ENCODE measurements at places on chromosomes 12 and 14.
A peak's percentile ranks its signal among the peaks of the same experiment; 100 is the strongest.

- no peak for DNase-seq
Observed at GRCh38 chr12:103956509-103957027, 9.1 kb upstream of the TDG start.

DNA sequence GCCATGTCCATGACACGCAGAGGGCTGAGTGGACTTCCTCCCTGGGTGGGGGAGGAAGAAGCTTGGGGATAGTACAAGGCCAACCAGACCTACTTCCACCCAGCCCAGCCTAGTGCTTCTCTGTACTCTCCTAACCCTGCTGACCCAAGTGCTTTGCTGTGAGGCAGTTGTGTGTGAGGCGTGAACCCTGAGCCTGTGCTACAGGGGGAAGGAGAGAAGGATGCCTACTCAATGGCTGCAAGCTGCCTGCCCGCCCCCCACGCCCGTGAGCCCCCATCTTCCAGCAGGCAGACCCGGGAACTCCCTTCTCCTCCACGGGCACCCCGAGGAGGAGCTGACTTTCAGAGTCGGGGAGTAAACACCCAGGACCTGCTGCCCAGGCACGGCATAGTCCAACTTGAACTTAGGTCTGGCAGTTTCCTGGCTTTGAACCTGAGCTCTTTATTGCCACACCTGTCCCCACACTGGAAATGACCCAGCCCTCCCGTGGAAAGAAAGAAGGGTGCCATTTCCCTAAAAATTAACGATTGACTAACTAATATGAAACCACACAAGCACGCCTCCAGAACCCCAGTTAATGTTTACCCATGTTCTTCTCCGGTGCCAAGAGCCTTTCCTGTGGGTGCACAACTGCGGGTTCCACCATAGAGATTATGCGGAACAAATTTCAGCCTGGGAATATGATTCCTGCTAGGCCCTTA lies 10.8 kb downstream of the ALDH2 start:
- DNase-seq, result no peak

GRCh38 chr12:53166837-53167236 lies 13.7 kb upstream of the ZNF740 start:
- DNase-seq, result no peak

DNA sequence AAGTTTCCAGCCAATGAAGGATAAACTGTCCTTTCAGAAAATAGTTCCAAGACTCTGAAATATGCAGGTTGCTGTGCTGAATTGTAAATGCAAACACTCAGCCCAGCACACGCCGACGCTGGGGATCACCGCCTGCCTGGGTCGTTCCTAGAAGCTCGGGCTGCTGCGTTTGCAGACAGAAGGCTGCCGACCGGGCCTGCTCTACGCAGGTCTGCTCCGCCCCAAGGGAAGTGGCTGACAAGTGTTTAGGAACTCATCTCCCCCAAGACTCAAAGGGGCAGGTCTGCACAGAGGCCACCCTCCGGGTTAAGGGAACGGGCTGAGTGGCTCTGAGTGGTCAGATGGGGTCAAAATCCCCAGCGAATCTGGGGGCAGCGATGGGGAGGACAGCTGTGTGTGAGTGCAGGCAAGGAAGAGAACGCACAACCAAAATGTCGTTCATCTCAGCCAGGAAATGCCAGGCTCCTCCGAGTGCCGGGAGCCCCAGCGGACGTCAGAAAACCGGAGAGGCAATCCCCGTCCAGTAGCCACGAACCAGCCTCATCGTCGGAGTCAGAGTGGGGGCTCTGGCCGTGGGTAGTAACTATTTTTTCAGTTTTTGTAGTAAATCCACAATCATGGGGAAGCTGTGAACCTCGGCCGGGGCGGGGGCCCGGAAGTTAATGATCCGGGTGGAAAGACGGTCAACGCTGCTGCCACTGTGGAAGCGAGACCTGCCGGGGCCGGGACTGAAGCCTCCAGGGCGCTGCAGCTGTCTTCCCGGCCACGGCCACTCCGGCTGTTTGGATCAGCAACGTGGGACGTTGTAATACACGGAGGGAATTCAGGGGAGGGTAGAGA lies 6.0 kb downstream of the GALNT9 start:
- DNase-seq, result no peak

- DNase-seq, result no peak
Observed at GRCh38 chr14:95398630-95399547, 79.2 kb upstream of the CLMN start.

- no peak for DNase-seq
Observed at GRCh38 chr12:119744900-119745606, 77.1 kb downstream of the PRKAB1 start.

DNA sequence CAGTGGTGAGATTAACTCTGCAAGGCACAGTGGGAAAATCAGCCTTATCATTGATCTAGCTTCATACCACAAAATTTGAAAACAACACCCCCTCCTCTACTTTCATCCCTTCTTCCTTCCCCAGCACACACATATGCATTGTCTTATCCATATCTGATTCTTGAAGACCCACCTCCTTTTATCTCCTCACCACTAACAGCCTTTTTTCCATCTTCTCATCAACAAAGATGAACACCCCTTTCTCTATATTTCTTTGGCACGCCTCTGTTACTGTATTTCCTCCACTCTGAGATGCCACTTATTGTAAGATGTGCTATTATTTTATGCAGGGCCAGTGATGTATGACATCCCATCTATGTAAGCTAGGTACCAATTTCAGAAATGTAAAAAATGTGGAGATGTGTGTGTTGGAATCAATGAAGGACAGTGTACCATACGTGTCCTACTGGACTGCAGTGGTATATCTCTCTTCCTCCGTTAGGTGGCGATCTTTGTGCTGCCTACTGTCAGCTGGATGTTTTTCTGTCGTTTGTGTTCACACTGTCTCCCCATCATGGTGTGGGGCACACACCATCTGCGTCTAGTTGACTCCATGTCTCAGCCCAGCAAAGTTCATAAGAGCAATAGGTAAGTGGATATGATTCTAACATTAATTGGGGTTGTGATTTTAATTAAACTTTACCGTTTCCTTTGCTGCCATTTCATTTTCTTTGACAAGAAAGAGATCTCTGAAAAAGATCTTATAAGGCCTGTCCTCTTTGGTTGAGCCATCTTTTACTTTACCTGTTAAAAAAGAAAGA lies 24.0 kb downstream of the CCDC38 start:
- peak; percentile 65 for DNase-seq

DNA sequence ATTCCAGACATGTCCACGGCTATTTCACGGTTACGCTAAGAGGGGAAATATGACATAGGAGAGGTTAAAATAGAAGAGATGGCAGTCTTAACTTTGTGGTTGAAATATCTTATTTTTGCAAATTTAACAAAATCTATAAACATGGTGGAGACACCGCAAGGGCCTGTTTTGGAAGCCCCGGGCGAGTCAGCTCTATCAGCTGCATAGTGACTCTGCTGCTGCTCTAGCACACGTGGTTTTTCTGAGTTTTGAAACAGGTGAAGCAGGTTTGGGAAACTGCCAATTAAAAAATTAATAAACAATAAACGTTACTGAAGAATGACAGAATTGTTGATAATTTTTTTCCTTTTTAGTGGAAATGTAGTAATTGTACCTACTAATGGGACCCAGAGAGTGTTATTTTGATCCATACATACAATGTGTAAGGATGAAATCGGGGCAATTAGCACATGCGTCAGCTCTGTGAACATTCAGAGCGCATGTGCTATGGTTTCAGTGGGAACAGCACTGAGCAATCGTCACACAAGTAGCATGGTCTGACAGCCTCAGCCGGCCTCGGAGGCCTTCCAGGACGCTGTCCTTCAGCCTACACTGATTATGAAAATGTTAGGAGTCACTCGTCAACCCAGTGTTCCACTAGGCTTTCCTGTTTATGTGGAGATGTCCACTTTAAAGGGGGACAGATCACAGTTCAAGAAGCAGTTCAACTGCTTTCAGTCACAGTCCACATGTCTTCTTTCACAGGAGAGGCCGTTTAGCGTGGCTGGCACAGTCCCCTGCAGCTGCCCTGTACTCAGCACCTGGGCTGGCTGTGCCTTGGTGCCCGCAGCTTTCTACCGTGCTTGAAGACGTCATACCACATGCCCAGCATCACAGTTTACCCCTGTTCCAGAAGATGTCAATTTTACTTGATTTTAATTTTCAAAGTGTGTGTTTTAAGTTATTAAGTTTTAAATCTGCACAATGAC lies 51.8 kb downstream of the MOK start:
- DNase-seq, result no peak

- no peak for DNase-seq
Observed at GRCh38 chr12:122028165-122028904, 6.7 kb downstream of the BCL7A start.

DNA sequence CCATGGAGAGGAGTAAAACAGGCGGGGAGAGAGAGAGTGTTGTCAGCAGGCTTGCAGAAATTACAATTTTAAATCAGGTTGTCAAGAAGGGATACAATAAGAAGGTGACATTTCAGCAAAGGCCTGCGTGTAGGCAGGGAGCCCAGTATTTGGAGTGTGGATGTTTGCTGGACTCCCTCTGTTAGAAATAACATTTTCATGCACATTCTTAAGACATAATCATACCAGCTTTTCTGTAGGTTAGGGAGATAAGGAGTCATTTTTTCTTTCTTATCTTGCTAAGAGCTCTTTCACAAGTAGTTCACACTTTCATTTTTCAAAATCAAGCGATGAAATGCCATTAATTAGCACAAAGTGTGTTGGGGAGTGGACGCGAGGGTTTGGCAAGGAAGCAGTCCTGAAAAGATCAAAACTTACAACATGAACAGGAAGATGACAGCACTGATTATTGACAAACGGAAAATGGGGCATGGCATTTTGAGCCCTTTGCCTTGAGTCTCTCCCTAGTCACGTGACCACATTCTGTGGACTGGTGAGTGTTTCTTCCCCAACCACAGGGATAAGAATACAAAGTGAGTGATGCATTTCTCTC lies 160.2 kb downstream of the DAD1 start:
- no peak for DNase-seq

DNA sequence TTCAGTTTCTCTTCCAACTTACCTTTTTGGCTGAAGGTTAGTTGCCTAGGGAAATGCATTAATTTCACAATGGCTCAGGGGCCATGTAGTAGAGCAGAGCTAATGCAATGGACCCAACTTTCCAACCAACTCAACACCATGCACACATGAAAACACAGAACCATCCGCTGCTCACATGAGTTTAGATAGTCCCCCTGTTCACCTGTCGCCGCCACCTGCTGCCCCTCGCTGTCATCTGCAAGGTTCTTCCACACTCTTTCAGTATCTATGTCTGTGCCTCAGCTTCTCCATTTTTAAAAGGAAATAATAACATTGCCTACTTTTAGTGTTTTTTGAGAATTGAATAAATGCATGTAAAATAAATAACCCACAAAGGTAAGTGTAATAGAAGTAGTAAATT lies 585.6 kb downstream of the ETNK1 start:
- DNase-seq, result no peak

Measured in activated CD4-positive, alpha-beta T cell treated with anti-CD3 and anti-CD28 coated beads, Interleukin-2, Interleukin-4, amounts not matched to agents 100 ng/mL and 50 ng/mL, durations not matched to agents 16 hours and 8 hours (primary cell).